ENCODE measurements at places on chromosomes 11 and 22.

- no peak for DNase-seq
Measured at GRCh38 chr11:116517584-116517983, 255.2 kb downstream of the BUD13 start.

DNA sequence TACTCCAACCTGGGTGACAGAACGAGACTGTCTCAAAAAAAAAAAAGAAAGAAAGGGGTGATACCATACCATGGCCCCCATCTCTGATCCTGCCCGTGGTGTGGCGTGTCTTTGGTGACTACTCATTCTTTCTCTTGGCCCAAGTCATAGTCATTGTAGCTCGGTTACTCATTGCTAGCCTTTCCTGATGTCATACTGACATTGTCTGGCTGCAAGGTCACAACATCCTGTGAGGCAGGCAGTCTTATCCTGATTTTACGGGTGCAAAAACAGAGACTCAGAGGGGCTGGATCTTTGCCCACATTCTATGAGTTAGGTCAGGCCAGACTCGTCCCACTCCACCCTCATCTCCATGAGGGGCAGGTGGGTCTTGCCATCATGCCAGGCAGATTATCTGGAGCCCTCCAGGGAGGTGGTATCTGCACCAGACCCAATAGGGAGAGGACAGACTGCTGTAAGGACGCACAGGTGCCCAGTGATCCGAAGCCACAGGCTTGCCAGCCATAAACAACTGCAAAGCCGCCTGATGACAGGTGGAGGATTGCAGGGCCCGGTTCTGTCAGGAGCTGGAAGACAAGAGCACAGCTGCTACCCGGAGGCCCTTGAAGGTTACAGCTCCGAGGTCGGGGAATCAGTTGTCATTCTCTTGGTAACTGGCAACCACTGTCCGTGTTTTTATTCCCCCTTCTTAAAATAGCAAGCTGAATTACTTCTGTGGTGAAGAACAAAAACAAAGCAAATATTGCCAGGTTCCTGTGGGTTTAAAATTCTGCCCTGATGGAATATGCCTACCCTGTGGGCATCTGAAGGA, 13.8 kb downstream of the TOM1 start:
- no peak for DNase-seq

GRCh38 chr22:31122196-31122531, 602 bp upstream of the INPP5J start:
- DNase-seq: no peak

DNA sequence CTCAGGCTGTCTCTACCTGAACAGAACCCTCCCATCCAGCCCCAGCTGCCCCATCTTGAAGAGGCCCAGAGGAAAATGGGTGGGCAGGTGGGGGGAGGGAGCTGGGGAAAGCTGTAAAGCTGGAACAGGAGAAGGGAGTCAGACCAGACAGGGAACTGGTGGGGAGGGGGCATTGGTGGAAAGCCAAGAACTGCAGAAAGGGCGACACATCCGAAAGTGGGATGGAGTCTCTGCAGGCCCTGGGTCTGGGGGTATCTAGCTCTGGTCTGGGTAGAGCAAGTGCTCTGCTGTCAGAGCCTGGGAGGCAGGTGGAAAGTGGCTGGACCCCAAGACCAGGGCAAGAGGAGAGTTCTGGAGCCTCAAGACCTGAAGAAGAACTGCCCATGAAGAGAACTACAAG, 7.7 kb downstream of the TMPRSS13 start:
- DNase-seq: no peak

- DNase-seq: no peak
Measured at GRCh38 chr11:45089251-45089650, 57.2 kb upstream of the PRDM11 start.

- DNase-seq: no peak
Measured at GRCh38 chr11:65035579-65035978, 5.4 kb upstream of the SAC3D1 start.

DNA sequence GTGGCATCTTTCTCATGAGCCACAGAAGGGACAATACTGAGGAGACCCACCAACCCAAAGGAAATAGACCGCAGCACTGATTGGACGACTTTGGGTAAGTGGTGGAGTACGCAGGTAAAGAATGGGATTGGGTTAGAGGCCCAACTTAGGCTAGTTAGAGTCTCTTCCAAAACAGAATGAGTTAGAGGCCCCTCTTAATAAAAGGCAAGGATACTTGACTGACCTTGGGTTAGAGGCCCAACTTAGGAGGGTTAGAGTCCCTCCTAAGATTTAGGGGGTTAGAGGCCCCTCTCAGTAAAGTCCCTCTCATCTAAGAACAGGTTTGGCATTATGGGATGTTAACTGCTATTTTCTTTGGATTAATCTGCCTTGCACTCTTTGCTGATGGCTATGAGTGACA, 24.6 kb downstream of the CCKBR start:
- no peak for DNase-seq

GRCh38 chr11:34192481-34193401, 87.3 kb downstream of the NAT10 start:
- no peak for DNase-seq

DNA sequence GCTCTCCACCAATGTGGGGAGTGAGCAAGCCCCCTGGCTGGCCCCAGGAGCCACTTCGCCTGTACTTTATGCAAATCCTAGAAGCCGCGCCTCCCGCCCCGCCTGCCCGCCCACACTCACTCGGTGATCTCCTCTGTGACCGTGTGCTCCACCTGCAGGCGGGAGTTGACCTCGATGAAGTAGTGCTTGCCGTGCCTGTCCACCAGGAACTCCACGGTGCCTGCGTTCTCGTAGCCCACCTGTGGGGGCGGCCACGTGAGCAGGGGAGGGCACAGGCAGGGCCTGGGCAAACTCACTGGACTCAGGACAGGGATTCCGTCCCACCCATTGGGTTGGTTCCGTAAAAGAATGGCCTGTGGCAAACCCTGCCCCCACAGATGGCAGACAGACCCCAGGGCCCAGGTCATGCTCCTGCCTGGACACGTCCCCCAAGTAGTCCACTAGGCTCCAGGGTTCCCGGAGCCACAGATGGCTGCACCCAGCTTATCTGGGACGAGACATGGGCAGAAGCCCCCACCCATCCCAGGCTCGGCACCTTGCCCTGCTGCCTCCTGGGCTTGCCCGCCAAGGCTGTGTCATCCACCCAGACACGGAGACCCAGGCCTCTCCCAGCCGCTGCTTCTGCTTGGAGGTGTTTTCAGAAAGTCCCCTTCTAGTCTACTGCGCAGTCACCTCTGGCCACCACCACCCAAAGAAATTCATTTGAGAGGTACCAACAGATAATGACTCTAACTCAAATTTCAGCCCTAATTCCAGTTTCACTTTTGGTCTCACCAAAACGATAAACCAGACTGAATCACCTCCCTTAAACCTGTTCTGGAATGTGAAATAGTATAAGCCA, 12.1 kb downstream of the LRFN4 start:
- DNase-seq: no peak

- DNase-seq: no peak
Measured at GRCh38 chr11:92967178-92967577, 2.3 kb upstream of the MTNR1B start.

GRCh38 chr11:86574493-86575207, 97.8 kb downstream of the ME3 start:
- DNase-seq: no peak

All from GF-D8 (cell line).